ENCODE measurements at places on chromosomes 6 and 20.

GRCh38 chr6:105940990-105941389 is 145.1 kb upstream of the PRDM1 start:
- no peak for DNase-seq

- no peak for DNase-seq
Measured at GRCh38 chr20:6888736-6889395, 121.4 kb downstream of the BMP2 start.

- DNase-seq, result peak; percentile 90
Measured at GRCh38 chr6:113690281-113691259, 166.6 kb upstream of the MARCKS start.

GRCh38 chr20:53335555-53335954 is 258.1 kb downstream of the ZNF217 start:
- no peak for DNase-seq

- DNase-seq, result peak; percentile 29
Measured at GRCh38 chr6:31528307-31528777, 420 bp upstream of the MCCD1 start.

DNA sequence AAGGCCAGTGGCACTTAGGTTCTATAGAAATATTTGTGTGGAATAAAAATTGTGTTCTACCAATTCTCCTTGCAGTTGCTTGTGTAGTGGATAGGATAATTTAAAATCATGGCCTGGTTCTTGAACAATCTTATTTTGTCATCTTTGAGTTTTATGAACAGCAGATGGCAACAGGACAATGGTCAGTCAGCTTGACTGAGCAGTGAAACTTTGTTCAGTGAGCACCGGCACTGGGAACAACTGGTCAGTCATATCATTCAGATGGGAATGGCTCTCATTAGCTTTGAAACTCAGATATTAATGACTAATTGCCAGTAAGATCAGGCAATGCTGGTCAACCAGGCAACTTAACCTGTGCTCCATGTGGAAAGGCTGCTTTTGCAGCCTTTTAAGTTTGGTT is 129.2 kb downstream of the BCKDHB start:
- no peak for DNase-seq

DNA sequence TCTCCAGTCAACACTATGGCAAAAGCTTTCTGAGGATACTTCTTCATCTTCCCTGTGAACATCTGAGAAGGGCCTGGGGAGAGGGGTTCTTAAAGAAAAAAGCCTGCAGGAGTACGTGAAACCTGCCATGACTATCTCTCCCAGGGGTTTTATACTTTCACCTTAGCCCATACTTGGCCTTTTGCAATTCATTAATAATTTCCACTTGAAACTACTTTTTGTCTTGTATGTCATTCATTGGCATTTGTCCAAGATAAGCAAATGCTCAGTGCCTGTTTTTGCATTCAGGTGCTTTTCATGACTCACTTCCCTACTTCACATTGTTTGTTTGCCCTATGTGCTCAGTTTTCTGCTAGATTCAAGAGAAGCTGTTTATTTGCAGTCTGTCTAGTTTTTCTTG is 580.3 kb upstream of the GJE1 start:
- DNase-seq, result peak; percentile 49

- peak; percentile 59 for DNase-seq
Measured at GRCh38 chr20:13119583-13119982, 101.5 kb upstream of the ISM1 start.

DNA sequence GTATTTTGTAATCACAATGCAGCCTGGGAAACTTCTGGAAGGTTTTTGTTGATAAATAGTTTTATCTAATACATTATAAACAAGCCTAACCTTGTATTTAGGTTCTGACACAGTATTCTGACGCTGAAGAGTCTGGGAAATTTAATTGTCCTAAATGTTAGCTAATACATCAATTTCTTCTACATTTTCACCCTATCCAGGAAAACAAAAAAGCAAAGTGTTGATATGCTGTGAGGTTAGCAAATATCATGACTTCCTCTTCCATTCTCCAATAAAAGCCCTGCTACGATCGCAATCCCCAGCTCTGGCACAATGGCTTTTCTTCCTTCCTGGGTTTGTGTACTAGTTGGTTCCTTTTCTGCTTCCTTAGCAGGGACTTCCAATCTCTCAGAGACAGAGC is at the start of gene C6orf58:
Gene C6orf58 (plus strand): TSS at position 301 of the 400 bp plus-strand sequence. CDS start 12 bp downstream, at position 313.
- DNase-seq, result no peak

- peak; percentile 19 for DNase-seq
Measured at GRCh38 chr6:170489836-170490235, 63.3 kb downstream of the PSMB1 start.

DNA sequence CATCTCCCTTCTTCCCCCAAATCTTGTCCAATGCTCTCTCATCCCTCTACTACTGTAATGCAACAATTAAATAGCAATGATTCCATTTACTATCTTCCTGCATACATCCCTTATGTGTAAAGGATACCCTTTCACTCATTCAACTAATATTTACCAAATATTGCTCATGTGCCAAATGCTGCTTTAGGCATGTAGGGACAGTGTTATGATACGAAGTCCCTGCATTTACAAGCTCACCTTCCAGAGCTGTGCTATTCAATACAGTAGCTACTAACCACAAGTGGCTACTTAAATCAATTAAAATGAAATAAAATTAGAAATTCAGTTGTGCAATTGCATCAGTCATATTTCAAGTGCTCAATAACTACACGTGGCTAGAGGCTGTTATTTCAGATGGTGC is 41.1 kb downstream of the GMDS start:
- no peak for DNase-seq

DNA sequence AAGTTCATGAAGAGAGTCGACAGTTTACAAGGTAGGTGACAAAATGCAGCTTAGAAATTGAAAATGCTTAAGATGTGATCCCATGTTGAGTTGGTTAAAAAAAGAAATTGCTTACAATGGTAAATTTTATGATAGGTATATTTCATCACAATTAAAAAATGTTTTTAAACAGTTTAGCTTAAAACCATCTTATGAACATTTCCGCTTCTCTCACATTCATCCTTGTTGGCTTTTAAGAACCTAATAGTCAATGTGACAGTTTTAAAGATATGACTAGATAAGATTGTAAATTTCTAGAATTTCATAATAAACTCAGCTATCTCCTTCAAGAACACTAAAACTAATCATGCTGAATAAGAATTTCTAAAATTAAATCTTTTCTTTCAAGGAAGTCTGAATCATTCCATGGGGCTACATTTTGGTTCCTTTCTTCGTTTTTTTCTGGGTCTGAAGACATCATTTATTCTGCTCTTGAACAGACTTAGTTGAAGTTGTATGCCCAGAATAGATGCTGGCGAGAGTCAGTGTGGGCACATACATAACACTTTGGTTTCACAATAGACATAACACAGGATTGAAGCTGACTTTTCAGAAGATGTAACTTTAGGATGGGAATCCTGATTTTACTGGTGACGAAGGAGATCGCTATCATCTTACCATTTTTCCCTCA is 35.9 kb upstream of the LTV1 start:
- DNase-seq, result no peak

- DNase-seq, result no peak
Measured at GRCh38 chr6:143476545-143476944, 25.9 kb downstream of the PEX3 start.
